ENCODE measurements at places on chromosomes 3 and 15. TPM values are rescaled to one million over a fixed set of nuclear protein-coding genes. Genes with fewer than 3 reads are reported as not detected.
A peak's percentile ranks its signal among the peaks of the same experiment; 100 is the strongest.

GRIP2 gene
- 6.6 TPM for total RNA-seq

DNA sequence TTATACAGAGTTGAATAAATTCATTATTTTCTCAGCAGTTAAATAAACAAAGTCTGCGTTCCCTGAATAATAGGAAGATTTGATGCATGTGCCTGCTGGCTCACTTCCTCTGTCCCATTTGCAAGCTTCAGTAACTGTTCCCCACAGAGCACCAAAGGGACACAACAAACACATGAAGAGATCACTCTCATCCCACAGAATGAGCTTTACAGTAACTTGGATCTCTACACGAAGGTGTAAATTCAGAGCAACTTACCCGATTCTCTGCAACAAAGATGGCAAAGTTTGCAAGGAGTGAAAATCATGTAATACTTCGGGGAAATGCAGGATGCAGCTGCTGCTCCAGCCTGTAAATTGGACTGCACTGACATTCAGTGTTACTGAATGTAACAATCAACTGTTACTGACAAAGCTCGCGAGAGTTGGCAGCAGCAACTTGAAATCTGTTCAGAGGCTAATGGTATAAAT, at the start of gene BCHE:
BCHE (minus strand) TSS at position 366 of the 468 bp plus-strand sequence. CDS start 6,390 bp downstream, outside the sequence.
- DNase-seq = no peak

ADCY5 gene
- 0.10 TPM for total RNA-seq

DNA sequence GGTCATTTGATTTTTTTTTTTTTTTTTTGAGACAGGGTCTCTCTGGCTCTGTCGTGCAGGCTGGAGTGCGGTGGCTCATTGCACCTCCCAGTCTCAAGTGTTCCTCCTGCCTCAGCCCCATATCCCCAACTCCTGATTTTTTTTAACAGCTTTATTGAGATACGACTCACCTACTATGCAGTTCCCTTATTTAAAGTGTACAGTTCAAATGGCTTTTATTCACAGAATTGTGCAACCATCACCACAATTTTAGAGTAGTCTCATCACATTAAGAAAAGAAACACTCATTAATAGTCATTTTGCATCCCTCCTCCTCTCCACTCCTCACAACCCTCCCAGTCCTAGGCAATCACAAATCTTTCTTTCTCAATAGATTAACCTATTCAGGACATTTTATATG, 1.9 kb upstream of the TRA2B start:
- DNase-seq = no peak

DNA sequence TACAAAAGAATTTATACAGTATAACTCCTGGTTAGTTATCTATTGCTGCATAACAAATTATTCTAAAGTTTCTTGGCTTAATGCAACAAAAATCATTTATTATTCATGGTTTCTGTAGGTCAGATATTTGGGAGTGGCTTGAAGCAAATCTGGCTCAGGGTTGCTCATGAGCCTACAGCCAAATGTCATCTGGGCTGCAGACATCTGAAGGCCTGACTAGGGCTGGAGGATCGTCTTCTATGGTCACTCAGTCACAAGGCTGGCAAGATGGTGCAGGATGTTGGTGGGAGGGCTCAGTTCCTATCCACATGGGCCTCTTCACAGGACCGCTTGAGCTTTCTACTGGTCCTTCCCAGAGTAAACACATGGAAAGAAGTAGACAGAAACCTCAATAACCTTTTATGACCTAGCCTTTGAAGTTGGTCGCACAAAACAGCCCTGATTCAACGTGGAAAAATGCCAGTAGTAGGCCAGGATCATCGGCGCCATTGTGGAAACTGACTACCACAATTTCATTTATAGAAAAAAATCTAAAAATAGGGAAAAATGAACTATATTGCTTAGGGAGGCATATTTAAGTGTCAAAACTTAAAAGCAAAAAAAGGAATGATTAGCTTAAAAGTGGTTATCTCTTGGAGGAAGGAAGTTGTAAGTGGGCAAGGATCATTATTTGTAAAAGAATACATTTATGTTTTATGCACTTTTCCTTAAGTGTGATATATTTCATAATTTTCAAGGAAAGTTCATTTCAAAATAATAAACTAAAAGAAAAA, 9.9 kb upstream of the MITF start:
- no peak for DNase-seq

DNA sequence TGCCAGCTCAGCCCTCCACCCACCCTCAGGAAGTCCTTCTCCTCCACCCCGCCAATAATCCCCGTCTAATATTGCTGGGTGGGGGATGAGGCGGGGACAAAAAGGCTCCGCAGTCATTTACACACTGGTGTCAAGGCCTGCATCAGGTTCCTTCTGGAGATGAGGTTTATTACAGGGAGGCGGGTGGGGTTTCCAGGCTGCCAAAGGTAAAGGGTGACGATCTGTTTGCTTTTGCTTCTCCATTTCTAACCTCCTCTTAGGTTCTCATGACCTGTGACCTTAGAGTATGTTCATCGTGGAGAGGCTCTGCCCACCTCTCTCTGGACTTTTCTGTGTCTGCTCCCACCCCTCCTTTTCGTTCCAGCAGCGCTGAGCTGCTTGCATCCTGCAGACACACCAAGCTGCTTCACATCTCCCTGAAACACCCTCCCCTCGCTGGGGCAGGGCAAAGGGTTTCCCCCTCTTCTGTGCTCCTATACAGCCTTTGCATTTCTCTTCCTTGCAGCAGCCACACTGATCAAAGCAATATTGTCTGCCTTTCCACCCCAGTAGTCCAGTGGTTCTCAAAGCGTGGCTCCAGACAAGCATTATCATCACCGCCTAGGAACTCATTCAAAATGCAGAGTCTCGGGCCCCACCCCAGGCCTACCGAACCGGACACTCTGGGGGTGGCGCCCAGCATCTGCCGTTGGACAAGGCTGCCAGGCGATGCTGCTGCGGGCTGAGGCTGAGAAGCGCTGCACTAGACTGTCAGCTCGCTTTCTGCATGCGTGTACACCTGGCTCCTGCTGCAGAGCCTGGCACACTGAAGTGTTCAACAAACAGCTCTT, 26.6 kb downstream of the CA12 start:
- no peak for DNase-seq

DNA sequence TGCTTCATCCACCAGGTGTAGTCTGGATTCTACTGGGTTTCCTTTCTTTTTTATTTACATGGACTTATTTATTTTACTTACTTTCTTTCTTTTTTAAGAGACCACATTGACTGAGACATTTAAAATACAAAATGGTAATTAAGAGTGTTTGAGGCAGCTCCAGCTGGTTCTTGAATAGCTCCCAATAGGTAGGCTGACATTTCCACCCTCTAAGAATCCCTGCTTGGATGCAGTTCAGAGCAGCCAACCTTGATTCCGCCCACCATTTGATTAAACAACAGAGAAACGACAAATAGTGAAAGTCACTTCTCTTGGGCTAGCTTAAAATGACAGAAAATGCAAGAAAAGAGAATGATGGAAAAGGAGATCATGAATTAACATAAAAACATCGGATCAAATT, 270.5 kb downstream of the TUSC7 start:
- DNase-seq = no peak

DNA sequence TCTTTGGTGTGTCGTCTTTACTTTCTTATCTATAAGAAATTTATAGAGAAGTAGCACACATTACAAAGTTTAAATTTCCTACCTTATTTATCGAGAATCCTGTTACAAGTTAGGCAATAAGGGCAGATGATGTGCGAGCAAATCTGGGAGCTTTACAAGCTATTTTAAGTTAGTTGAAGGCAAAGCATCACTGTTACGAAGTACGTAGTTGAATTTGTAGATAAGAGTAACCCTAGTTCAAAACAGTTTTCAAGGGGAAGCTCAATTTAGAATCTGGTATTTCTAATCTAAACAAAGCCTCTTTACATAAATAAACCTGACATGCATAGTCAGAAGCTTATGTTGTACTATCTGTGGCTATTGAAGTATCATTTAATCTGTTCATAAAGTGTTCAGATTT, 8.4 kb downstream of the KBTBD8 start:
- DNase-seq = no peak

GRCh38 chr3:16820485-16820884, 64.3 kb upstream of the PLCL2 start:
- no peak for DNase-seq

- DNase-seq = no peak
These were observed 61.8 kb upstream of the UTS2B start for GRCh38 chr3:191391861-191392808.

DNA sequence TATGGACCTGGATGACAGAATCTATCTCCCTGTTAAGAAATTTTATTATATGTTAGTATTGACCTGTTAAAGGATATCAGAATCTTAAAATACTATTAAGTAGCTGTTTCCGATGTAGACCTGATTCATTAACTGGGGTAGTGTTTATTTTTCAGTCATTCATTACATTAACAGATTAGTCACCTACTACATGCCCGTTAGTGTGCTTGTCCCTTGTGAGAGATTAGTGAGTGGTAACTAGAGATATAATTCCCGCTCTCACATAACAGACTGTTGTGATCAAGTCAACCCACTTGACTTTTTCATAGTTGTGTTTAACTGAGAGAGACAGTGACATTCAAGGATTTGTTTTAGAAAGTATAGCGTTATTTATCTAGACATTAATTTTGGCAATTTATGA, 166.8 kb downstream of the TCF12 start:
- DNase-seq = no peak

GRCh38 chr3:19221081-19221480, 72.8 kb downstream of the KCNH8 start:
- DNase-seq = no peak

- no peak for DNase-seq
These were observed 16.2 kb downstream of the CLDN1 start for GRCh38 chr3:190306026-190306425.

DNA sequence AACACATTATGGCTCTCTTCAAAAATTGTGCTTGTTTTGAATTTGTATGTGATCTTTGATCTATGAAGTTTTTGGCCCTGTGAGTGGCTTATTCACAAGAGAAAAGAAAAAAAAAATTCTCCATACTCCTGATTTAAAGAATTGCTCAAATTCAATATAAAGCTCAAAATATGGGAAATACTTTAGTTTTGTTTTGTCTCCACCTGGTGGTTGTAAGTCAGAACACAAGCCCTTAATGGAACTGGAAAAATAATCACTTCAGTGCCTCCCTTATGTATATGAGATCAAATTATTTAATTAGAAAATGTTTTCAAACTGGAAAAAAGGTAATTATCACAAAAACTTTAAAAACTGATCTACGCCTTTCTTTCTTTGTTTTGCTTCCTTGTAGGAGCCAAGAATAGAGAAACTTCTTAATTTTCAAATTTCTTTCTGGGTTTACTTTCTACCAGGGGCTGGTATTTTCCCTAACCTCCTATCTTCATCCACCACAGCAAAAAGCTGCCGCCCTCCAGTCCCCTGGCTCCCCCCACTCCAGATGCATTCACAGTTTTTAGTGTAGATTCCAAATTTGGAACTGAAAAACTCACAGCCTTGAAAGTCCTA, 50.6 kb downstream of the SERP1 start:
- peak; percentile 65 for DNase-seq

- no peak for DNase-seq
These were observed 1.2 kb downstream of the TTC23 start for GRCh38 chr15:99248000-99248715.

GRCh38 chr3:79881431-79881830, 113.6 kb upstream of the ROBO1 start:
- DNase-seq = no peak

GOLGA6L7 gene
- not detected for total RNA-seq

DNA sequence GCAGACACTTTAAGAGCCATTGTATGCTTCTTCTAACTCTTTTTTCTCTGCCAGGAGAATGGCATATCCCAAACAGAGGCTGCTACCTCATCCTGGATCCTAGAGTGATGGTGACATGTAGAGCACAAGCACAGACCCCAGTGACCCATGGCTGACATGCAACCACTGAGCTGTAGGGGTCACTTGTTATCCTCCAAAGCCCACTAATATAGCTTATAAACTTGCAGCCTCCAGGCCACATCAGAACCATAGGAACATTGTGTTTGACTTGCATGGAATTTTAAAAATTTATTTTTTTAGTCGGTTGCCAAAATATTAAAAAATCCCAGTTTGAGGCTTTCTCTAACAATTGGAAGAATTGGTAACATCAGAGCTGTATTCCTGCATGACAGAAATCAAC, 283.0 kb upstream of the WNT5A start:
- DNase-seq = no peak

DNA sequence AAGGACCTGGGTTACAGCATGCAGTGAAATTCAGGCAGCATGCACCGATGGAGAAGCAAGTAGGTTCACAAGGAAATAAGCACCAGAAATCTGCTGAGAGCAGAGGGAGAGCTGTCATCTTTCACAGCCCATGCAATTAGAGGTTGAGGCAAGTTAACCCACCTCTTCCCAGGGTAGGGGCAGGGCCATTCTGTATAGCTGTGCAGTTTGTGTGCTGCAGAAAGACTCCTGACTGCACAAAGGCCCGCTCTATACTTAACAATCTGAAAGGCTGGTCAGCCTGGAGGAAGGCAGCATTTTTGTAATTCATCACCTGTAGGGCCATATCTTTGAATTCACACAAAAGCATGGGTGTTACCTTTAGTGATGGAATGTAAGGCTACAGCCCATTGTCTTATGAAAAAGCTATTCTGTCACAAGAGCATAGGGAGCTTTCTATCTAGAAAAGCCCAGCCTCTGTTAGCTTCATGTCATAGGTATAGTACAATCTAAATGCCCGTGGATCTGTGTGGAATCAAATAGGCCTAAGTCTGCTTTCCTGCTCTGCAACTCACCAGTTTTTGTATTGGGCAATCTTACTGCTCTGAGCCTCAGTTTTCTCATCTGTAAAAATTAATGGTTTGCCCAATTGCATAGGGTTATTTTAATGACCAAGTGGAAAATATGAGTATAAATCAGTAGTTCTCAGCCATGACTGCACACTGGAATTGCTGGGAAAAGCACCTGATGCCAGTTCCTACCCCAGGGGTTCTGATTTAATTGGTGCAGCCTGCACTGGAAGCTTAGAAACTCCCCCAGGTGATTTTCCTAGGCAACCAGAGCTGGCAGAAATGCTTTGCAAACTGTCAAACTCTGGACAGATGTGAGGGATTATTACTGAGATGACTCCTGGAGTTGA, 65.2 kb downstream of the ATP13A5 start:
- DNase-seq = no peak

- DNase-seq = no peak
These were observed 52.6 kb downstream of the PLCL2 start for GRCh38 chr3:16937326-16937845.

DNA sequence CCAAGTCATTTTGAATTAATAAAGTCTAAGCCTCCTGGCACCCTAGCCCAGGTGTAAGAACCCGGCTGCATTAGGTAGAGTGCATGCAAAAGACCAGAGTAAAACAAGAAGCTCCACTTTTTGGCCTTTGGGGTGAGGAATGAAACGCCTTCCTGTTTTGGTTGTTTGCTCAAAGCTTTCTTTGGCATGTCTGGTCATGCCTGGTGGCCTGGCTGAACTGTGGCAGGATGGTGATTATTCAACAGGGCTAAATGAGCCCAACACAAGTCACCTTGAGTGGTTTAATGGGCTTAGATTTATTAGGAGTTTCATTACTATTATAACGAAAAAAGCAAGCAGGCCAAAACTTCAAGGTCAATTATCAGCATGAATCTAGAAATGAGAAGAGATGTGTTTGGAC, 40.9 kb upstream of the LDHAL6B start:
- DNase-seq = peak; percentile 33

DNA sequence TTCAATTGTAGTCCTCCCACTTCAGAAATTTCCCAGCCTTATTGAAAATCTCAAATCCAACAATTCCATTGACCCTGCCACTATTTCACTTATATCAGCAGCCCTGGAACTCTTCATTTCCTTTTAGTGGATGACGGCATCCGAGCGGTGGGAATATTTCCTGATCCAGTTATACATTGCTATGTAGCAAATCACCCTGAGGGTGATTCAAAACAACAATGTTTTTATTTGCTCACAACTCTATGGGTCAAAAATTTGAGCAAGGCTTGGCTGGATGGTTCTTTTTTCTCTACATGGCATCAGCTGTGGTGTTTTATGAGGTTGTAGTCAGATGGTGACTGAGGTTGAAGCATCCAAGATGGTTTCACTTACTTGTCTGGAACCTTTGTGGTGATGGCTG, 70.5 kb downstream of the CHST2 start:
- no peak for DNase-seq

Data from myocyte (in vitro differentiated cells).